Dermis blood vessel endothelial cell (primary cell): ENCODE measurements at places on chromosomes 13 and 19. TPM values are rescaled to one million over a fixed set of nuclear protein-coding genes. Genes with fewer than 3 reads are reported as not detected.

Gene CABP5
- not detected in 2 replicates for total RNA-seq

Gene PINLYP
- 0.68 and 3.7 TPM in 2 replicates for total RNA-seq

Gene UBE2L5
- total RNA-seq = 0.05 TPM in 1 of 2 replicates, not detected in the other

Gene KMT5C
- total RNA-seq = 6.1 and 6.7 TPM in 2 replicates

Gene CACNG6
- 0.84 and 0.85 TPM in 2 replicates for total RNA-seq

Gene ZNF100
- 7.1 and 7.3 TPM in 2 replicates for total RNA-seq
